T-cell (primary cell): ENCODE measurements at places on chromosomes 12 and 14.

DNA sequence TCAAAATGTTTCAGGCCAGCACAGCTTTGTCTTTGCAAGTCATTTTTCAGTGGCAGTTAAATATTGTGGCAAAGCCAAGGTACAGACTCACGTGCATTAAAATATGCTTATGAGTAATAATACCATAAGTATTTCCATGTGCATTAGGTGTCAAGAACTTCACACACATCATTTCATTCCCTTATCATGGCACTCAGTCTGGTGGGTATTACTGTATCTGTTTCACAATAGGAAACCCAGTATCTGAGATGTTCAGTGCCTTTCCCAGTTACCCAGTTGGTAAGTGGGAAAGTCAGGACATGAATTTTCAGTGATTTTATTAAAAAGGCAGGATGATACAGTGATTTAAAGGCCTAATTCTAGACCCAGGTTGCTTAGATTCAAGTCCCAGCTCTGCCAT is 52.9 kb downstream of the IFNG start:
- DNase-seq, result no peak

GRCh38 chr12:14901228-14901562 is 15.5 kb upstream of the MGP start:
- DNase-seq, result no peak

GRCh38 chr12:121224591-121224990 is 14.7 kb downstream of the P2RX4 start:
- peak; percentile 26 for DNase-seq

GRCh38 chr14:51419685-51420084 is 179.6 kb downstream of the TMX1 start:
- peak; percentile 69 for DNase-seq

DNA sequence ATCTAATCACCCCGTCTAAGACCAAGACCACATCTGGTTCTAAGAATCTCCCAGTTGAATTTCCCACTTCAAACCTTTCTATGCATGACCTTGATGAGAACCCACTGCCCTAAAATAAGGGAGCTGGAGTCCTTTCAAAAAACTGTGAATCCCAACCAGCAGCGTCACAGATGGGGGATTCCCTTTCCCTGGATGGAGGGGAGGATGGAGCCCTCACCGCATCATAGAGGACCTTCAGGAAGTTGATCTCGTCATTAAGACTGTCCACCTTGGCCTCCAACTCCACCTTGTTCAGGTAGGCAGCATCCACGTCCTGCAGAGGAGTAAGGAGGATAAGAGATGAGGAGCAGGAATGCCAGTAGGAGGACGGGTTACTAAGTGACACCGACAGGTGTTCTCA is 4.8 kb downstream of the KRT4 start:
- no peak for DNase-seq

DNA sequence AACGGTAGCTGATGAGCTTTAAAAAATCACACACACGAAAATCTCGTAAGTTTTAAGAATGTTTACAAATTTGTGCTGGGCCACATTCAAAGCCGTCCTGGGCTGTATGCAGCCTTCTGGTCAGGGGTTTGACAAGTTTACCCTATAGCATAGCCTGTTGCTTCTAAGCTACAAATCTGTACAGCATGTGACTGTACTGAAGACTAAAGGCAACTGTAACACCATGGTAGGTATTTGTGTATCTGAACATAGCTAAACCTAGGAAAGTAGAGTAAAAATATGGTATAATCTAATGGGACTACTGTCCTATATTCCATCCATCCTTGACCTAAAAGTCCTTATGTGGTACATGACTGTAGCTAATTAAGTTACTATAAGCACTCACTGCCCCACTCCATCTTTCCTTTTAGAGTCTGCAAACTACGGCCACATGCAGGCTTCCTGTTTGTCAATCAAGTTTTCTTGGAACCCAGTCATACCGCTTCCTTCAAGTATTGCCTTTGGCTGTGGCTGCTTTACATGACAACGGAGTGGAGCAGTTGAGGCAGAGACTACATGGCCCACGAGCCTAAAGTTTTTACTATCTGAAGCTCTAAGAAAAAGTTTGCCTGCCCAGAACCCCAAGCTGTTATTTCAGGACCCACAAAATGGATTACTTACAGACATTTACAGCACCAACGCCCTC is 18.5 kb downstream of the KRT7 start:
- no peak for DNase-seq

- no peak for DNase-seq
Measured at GRCh38 chr12:101963697-101964096, 86.3 kb downstream of the DRAM1 start.

- no peak for DNase-seq
Measured at GRCh38 chr12:127629066-127629820, 637.7 kb upstream of the TMEM132C start.

DNA sequence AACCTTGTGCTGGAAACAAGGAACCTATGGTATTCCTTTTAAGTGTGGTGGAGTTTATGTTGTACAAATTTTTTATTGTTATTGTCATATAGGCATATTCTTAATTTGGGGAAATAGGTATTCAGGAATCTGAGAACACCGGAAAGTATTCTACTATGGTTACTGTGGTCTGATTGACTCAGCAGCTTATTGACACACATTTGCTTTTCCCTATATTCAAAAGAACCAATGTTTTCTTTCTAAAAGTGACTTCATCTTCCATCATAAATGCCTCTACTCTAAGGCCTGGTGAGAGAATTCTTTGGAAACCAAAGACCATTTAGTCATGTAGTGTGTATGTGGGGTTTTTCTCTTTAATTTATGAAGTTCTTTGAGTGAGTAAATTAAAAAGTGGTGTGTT is 474.8 kb downstream of the TMTC2 start:
- DNase-seq, result no peak

GRCh38 chr12:51798501-51798900 is 50.0 kb downstream of the FIGNL2 start:
- DNase-seq, result no peak

GRCh38 chr12:29337325-29337724 is 43.6 kb downstream of the ERGIC2 start:
- DNase-seq, result no peak

DNA sequence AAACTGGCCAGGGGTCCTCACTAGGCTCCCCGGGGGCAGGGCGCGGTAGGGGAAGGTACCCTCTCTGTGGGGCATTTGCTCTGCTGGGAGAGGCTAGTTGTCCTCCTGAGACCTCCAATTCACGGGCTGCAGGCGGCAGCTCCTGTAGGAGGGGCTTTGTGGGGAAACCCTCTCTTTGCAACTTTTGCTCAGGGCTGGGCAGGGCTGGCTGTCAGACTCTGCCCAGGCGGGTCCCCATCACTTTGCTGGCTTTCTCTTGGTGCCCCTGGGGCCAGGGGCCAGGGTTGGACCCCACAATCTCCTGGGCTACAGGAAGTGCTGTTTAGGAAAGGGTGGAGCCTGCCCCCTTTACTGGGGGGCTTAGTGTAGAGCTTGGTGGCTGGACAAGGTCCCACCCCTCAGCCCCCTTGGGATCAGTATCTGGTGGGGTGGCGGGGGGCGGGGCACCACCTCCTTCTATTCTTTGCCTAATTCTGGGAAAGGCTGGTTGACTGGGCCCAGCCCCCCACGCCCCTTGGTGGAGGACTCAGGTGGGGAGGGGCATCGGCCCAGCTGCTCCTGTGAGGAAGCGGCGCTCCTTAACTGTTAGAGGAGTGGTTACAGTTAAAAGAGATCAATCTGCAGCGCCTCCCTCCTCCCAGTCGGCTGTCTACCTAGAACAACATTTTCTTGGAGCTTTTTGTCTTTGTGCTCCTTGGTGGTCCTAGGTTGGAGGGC is 918.7 kb downstream of the AACS start:
- DNase-seq, result no peak

GRCh38 chr12:3165078-3165980 is 88.2 kb downstream of the TSPAN9 start:
- DNase-seq, result no peak

- DNase-seq, result no peak
Measured at GRCh38 chr12:132686825-132687210, 324 bp downstream of the POLE start.

DNA sequence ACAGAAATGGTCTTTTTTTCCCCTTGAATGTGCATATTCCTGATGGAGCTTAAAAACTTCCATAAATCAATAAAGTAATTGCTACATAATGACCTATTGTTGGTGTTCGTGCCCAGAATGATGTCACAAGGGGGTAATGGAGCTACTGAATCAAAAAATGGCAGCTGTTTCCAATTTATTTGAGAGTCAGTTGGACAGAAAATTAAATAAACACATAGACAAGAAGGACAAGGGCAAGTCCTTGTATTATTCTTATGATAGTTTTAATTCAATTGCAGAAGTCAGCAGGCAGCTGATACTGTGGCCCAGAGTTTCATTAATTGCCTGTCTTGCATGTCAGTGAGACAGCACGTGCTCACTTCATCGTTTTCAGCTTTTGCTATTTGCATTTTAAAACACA is 473.5 kb downstream of the ETNK1 start:
- no peak for DNase-seq

DNA sequence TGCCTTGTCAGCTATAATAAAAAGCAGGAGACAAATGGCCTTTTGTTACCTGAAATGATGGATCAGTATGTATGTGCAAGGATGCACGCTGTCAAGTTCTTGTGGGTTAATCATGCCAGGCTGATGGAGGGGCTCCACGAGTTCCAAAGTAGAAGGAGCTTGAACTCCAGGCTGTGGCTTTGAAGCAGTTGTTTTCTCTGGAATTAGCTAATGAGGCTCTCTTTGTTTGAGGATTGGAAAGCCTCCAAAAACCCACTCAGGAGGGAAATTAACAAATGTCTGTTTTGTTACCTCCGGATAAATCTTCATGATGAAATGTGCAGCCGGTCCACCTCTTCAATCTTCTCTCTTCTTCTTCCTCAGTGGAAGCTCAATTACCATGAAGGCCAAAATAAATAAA is 605.5 kb downstream of the DIO2 start:
- DNase-seq, result no peak

DNA sequence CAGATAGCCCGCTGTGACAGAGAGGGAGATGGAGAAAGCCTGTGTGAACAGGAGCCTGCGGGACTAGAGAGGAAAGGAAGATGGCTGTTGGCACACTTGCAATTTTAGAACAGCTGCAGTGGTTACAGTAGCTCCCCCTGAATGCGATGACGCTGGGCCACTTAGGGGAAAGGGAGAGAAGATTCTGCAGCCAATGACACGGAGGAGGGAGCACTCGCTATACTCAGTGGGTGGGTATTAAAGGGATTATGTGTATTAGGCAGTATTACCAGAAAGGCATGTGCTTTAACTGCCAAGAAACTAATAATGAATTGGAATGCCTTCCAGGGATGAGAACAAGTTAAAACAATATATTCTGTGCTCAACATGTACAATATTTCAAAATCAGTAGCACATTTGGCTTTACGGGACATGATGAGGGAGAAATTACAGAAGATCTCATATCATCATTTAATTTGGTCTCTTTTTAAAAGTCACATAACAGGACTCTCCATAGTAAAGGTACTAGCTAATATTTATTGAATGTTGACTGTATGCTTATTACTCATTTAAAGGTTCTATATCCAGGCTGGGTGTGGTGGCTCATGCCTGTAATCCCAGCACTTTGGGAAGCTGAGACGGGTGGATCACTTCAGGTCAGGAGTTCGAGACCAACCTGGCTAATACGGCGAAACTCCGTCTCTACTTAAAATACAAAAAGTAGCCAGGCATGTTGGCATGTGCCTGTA is 35.9 kb upstream of the FOS start:
- DNase-seq, result no peak

- no peak for DNase-seq
Measured at GRCh38 chr12:69397978-69398377, 38.4 kb downstream of the YEATS4 start.

- DNase-seq, result peak; percentile 81
Measured at GRCh38 chr14:49971156-49972130, 78.6 kb downstream of the ARF6 start.

GRCh38 chr14:77950371-77951063 is 150.6 kb downstream of the ADCK1 start:
- DNase-seq, result no peak

- no peak for DNase-seq
Measured at GRCh38 chr14:67510836-67511235, 22.3 kb upstream of the PLEKHH1 start.

DNA sequence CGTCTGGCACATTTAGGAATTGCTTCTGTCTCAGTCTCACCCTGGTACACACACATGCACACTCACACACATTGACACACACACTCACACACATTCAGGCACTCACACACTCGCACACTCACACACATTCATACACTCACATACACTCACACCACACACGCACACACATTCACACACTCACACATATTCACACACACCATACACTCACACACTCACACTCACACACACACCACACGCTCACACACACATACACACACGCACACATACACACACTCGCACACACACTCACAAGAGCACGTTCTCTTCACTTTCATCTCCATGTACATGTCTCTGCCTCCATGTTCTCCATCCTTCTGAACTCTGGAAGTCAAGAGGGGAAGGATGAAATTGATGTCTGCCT is 23.1 kb upstream of the SMUG1 start:
- no peak for DNase-seq

DNA sequence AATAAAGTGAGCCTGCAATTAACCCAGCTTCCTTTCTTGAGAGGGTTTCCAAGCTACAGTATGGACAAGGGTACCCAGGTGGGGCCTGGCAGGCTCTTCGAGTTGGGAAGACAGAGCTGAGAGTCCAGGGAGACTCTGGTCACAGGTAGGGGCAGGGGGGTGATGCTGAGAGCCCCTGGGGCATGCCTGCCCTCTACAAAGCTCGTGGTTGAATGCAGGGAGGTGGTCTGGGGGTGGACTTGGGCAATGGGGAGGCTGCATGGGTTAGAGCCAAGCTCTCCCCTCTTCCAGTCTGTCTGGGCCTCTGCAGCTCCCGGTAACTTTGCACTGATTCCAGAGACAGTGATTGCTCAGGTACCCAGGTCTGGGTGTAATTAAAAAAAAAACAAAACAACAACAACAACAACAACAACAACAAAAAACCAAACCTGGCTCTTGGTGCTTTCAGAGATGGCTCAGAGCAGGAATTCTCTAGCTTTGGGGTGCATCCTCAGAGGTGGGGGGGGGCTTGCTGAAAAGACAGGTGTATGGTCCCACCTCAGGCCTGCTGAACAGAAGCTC is 30.8 kb upstream of the PPP2R5C start:
- no peak for DNase-seq

GRCh38 chr12:27001663-27002062 is 12.5 kb downstream of the TM7SF3 start:
- DNase-seq, result no peak

DNA sequence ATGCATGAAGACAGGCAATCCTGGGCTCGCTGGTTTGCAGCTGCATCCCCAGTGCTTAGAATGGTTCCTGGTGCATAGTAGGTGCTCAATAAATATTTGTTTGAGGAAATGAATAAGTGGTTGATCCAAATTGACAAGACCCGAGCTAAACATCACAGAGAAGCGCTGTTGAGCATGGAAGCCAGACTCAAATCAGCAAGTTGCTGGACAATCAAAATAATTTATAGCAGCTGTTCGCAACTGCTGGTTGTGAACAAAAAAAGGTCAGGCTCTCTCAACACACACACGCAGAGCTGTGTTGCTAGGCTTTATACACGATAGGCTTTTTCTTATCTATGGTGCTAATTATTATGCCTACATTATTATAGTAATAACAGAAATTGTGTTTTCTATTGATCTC is 190.2 kb downstream of the TBX5 start:
- no peak for DNase-seq
